ENCODE measurements at places on chromosomes 5 and 9.

DNA sequence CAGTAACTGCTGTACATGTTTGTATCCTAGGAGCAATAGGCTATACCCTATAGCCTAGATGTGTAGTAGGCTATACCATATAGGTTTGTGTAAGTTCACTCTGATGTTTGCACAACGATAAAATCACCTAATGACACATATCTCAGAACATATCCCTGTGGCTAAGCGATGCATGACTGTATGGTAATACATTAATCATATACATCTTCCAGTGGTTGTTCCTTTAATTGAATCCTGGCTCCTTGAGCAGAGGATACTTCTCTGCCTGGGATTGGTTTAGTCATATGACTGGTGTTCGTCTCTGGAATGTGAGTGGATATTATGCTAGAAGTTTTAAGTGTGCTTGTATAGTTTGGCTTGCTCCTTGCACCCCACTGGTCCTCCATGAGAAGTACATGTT lies 425.8 kb downstream of the MAN2A1 start:
- no peak for DNase-seq

DNA sequence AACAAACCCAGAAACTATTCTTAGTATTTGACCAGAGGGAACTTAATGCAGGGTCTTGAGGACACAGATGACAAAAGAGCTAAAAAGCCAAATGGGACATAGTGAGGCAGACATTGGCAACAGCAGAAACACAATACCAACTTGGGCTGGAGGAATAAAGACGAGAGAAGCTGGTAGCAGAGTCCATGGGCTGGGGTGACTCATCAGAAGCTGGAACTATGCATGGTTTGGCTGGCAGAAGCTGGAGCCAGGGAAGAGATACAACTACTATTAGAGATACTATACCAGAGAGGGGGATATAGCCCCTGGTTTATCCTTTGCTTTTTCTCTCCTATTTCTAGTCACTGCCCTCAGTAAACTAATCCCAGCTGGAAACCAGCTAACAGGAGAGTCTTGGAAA lies 29.2 kb upstream of the DPYSL3 start:
- DNase-seq, result no peak

DNA sequence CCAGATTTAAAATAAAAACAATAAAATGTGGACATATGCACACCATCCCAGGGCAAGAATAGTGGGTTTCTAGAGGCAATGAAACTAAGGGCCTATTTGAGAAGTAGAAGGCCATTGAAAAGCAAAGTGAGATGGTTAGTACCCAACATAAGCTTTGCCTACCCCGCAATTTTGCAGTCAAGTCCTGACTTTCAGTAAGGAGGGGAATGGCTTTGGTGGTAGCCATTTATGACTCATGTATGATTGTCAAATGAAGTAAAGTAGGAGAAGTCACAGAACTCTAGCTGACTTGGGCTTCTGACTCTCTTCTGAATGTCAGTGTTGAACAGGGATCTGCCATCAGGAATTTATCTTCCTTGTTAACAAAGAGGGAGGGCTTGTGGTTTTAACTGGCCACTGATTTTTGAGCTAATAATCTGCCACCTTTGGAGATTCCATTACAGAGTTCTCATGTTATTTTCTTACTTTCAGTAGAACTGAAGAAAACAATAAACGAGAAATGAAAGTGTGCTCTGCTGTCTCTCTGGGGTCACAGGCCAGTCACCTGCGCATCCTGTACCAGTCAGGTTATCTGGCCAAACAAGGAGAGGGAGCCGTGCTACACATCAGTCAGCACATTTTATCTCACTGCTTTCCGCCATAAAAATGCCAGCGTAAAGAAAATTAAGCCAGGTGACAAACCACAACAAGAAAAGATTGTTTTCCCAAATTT lies 14.3 kb upstream of the SNCAIP start:
- no peak for DNase-seq

DNA sequence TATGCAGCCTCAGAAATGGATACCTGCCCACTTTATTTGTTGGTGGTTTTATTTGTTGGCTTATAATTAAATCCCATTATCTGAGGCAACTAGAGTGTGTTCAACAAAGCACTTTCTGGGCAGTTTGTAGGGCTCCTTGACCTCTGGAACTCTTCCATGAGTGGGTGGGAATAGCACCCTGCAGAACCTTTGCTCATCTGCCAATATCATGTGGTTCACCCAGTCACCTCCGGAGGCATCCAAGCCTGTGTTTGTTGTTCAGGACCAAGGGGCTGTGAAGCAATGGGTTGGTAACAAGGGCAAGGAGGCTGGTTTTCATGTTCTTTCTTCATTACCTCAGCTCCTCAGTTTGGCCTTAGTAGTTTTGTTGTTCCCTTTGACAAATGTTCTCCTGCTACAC lies 314.0 kb downstream of the NDUFS4 start:
- no peak for DNase-seq

GRCh38 chr5:153542536-153542935 lies 52.1 kb downstream of the GRIA1 start:
- no peak for DNase-seq

- no peak for DNase-seq
Measured at GRCh38 chr9:95459178-95459577, 57.6 kb downstream of the PTCH1 start.

All from activated CD4-positive, alpha-beta T cell treated with anti-CD3 and anti-CD28 coated beads for 1 hour (primary cell).